ENCODE measurements at places on chromosomes 3 and 15. TPM values are rescaled to one million over a fixed set of nuclear protein-coding genes. Genes with fewer than 3 reads are reported as not detected.

GRCh38 chr3:42732196-42732828 is 29.7 kb upstream of the HHATL start:
- DNase-seq = no peak

GRCh38 chr3:119627461-119627860 is 29.8 kb downstream of the PLA1A start:
- no peak for DNase-seq

Gene LMCD1
- 170 TPM for total RNA-seq

DNA sequence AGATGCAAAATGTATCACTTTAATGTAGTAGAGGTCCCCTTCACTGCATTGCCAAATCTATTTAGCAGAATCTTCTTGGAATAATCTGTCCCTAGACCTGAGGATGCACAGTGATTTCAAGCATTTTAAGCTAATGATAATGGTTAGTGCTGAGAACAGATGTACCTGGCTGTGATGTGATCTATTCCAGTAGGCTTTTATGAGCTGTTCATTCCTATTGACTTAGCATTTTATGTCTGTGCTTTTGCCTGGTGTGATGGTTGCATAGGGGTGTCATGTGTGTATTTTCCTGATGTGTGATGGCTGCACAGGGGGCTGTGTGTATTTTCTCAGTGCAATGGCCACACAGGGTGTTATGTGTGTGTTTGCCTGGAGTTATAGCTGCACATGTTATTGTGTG is 272.9 kb downstream of the TIGIT start:
- no peak for DNase-seq

Gene SAMD7
- not detected for total RNA-seq

Gene WDR72
- not detected for total RNA-seq

Gene FNDC3B
- 221 TPM for total RNA-seq

GRCh38 chr3:23203708-23204330 is 692 bp downstream of the UBE2E2 start:
- peak; percentile 24 for DNase-seq

- no peak for DNase-seq
These were observed 11.6 kb downstream of the GPR160 start for GRCh38 chr3:170049146-170050000.

Gene OIP5
- 8.6 TPM for total RNA-seq

DNA sequence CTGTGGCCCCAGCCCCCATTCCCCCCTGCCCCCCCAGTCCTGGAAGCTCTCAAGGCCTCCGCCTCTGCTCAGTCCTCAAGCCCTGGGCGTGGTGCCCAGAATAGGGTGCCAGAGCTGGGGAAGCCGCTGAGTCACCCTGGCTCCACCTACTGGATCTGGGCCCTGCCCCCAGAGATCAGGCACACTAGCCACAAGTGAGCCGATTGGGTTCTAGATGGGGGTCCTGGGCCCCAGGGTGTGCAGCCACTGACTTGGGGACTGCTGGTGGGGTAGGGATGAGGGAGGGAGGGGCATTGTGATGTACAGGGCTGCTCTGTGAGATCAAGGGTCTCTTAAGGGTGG is 5.7 kb downstream of the EIF4G1 start:
- DNase-seq = peak; percentile 97

- DNase-seq = peak; percentile 69
These were observed 482.6 kb upstream of the TPRG1 start for GRCh38 chr3:188689101-188689574.

Gene BBX
- total RNA-seq = 52.5 TPM

GRCh38 chr3:143226678-143227291 is 107.2 kb downstream of the CHST2 start:
- no peak for DNase-seq

GRCh38 chr15:33008284-33008995 is 186.1 kb downstream of the FMN1 start:
- peak; percentile 84 for DNase-seq

Gene CHRM5
- under 0.01 TPM for total RNA-seq

- DNase-seq = peak; percentile 93
These were observed 2.4 kb downstream of the VGLL4 start for GRCh38 chr3:11641316-11641682.

DNA sequence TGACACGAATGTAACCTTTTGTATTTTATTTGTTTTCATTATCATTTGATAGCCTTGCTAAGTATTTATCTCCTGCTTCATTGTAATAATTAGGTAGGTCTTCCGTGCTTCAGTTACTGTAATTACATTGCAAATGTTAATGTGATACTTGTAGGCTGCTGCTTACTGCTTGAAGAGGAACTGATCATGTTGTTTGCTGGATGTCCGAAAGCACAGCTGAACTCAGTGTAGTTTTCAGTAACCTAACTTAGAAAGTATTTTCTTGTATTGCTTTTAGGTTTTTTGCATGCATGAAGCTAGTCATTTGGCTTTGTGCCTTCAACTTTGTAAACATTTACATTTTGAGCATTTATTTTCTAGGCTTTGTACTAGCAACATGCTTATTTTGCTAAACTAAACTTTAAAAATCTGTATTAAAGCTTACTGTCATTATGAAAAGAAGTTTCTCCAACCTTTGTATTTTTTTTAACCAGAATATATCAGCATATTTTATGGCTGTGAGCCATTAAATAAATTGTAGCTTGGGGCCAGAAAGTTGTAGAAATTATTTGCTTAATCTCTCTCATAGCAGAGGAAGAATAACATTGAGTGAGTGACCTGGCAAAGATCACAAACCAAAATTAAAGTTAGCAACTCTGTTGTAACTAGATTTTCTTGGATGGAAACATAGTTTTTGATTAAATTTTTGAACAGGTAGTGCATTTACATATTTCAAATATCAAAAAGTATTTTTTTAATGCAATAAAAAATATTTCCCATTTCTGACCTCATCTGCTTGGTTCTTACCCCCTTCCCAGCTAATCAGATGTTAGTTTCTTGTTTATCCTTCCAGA is 30.7 kb downstream of the SACM1L start:
- DNase-seq = peak; percentile 30

Gene NEDD4
- 45.3 TPM for total RNA-seq

DNA sequence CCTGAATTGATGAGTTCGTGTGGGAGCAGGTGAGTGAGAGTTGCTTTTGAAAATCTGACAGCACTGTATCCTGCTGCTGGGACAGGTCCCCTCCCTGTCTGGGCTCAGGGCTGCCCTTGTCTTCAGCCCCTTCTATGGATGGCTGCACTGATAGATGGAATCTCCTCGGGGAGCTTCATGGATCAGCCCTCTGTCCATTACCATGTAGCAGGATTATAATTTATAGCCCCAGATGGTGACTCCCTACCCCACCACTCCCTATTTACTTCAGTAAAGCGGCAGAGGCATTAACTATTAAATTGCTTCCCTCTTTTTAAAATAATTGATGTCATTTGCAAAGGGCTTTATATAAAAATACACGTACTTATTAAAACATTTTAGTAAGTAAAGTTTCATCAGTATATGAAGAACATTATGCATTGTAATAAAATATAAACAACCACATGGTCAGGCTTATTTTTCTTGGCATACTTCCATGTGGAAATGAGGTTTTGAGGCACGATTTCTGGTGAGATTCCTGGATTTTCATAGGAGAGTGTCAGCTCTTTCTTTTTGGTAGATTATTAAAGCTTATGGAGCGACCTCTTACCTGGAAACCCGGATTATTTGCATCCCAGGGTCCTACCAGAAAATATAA is 38.5 kb downstream of the MAP3K13 start:
- no peak for DNase-seq

- DNase-seq = no peak
These were observed 427.6 kb downstream of the TBL1XR1 start for GRCh38 chr3:176769547-176770190.

Gene EPM2AIP1
- total RNA-seq = 24.2 TPM

Gene ZNF80
- not detected for total RNA-seq

DNA sequence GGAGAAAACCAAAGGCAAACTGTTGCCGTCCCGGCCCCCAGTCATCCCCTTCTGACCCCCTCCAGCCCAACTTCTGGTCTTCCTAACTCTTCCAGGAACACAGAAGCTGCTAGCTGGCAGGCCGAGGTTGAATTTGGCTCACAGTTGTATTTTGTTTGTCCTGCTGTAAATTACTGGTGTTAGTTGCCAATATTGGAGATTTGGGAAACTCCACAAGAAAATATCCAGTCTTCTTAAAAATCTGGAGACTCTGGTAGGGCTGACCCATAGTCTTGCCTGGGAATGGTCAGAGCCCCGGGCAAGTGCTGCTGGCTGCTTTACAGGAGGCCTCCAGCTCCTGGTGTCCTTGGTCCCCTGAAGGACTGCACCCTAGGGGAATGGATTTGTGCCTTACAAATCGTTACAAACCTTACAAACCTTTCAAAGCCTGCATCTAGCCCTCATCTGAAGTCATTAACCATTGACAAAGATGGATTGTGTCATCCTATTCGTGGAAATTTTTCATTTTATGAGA is 112.0 kb upstream of the MCTP2 start:
- DNase-seq = no peak

Gene CCR9
- total RNA-seq = not detected

- peak; percentile 88 for DNase-seq
These were observed 80.6 kb downstream of the CCR1 start for GRCh38 chr3:46127503-46127902.

- DNase-seq = no peak
These were observed 83.8 kb upstream of the ROPN1 start for GRCh38 chr3:124075753-124076152.

Gene SRGAP3
- 3.5 TPM for total RNA-seq

Gene EHHADH
- 2.9 TPM for total RNA-seq

DNA sequence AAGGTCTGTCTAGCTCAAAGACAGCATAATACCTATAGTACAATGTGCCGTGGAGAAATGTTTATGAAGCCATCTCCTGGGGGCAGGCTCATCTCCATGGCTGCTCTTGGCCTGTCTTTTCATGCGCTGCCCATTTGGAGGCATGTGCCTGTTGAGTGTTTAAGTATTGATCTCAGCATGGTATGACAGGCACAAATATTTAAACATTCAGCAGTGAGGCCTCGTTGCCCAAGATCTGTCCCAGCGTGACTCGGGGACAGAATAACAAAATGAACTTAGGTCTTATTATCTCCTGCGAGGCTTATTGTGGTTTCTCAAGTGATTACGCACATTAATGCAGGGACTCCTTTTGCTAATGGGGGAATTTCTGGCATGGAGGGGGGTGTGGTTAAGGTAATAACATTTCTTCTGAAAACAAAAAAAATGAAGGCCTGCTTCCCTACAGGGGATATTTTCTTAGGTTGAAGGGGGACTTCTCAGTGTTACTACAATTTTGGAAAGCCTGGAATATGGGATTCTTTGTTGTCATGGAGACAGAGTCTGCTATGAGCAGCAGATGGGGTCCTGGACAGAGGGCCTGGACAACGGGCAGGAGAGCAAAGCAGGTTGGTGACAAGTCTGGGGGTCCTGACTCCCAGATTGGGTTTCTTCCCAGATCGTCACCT is 4.4 kb upstream of the SLC6A1 start:
- DNase-seq = no peak

Gene BCL2A1
- not detected for total RNA-seq

DNA sequence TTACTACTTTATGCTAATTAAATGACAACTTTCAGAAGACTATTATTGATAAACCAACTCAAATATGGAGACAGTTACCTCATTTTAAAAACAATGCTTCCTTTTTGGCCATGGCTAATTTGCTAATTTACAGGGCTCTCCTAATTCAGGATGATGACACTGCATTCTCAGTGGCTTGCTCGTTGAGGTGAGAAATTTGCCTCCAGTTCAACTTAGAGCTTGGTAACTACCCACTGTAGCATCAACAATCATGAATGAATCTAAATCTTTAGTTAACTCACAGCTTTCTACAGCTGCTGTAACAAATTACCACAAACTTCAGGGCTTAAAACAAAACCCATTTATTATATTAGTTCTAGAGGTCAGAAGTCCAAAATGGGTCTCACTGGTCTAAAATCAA is 14.0 kb downstream of the PBRM1 start:
- no peak for DNase-seq

Gene RNU5B-1
- total RNA-seq = not detected

DNA sequence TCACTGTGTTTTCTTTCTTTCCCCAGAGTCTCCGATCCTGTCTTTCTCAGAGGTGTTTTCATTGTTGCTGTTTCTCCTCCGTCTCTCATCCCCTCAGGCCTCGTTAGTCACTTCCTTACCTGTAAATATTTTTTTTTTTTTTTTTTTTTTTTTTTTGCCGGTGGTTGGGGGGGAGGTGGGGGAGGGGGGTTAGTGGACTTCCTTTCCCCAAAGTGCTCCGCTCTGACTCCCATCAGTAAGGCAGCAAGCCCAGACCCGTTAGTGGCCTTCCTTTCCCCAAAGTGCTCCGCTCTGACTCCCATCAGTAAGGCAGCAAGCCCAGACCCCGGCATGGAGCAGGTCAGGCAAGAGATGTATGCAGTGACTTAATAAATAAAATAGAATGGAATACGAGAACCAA is 97.1 kb upstream of the TNFAIP8L3 start:
- no peak for DNase-seq

DNA sequence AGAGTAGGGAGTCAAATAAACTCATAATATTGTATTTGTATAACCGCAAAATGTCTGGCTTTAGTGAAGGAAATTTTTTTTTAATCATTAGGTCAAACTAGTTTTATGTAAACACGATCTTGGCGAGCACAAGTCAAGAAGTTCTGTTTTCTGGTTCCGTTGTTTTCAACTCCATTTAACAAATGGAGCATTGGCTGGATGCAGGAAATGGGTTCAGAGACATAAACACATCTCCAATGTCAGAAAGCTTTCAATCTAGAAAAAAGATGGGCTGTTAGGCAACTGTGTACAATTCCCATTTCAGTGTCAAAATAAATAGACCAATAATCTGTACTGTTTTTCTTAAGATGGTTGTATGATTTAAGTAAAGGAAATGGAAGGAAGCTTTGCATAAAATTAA is 292.8 kb downstream of the TBL1XR1 start:
- DNase-seq = no peak

Gene RAD18
- total RNA-seq = 11.9 TPM

Gene ALDH1A3
- total RNA-seq = 42.7 TPM

Gene CCDC9B
- 40.3 TPM for total RNA-seq

Gene TSEN2
- total RNA-seq = 8.4 TPM

DNA sequence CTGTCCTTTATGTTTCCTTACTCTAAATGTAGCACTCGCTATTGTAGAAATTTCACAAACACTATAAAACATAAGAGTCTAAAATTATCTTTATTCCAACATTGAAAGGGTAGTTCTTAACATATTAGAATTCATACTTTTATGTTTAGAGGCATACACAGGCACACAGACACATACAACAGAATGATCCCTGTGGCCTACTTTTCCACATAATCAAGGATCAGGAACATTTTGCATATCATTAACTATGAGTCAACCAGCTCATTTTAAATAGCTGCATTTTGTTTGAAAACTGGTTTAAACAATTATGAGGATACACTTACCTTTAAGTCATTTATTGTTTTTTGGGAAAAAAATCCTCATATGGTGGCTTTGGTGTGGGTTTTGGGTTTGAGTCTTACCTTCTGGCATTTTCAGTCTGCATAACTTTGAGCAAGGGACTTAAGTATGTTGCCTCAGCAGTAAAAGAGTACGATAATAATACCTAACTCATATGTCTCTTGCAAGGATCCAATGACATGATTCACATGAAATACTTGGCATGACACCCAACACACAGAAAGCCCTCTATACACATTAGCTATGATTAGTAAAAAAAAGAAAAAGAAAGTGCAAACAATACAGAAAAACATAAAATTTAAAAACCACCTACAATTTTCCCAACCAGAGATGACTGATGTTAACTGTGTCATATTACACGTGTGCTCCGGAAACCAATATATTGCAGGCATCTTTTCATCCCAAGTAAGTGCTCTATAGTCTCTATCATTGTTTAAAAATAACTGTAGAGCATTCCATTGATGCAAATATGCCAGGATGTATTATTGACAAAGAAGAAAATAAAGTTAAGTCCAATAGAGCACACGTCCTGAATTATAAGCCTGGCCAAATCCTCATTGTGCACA is 213.1 kb upstream of the ADAMTS9 start:
- no peak for DNase-seq

Gene SLC6A11
- total RNA-seq = not detected

All from fibroblast of villous mesenchyme (primary cell).